ENCODE measurements at places on chromosomes 6 and 20.

DNA sequence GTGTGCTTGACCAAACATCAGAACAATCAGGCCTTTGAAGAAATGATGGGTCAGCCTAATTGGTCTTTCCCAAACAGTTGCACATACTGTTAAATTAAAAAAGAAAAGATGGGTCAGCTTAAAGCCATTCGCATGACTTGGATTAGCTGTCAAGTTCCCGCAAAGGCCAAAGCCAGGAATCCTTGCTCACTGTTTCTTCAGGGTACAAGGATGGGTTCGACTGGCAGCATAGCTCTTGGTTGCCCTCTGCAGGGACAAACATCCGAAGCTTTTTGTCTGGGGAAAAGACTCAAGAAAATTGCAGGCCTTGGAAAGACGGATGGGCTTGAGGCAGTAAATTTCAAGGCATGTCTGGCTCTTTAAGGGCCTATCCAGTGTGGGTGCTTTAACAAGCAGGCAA is 168.0 kb downstream of the HDGFL1 start:
- DNase-seq: no peak

GRCh38 chr20:24194143-24194542 is 205.6 kb upstream of the GGTLC1 start:
- DNase-seq: no peak

DNA sequence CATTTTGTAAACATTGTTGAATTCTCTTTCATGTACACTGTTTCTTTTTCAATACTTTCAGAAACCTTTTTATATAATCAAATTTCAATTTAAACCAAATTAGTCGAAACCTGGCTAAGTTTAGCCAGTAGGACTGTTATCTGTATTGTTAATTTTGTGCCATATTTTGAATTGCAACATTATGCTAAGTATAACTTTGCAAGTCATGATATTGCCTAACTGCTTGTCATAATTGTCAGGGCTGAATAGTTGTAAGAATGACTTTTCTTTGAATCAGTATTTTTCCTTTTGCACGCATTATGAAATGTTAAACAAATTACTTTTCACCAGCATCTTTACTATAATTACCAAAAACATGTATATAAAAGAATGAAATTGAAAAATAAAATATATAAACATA is 82.7 kb downstream of the SAMD3 start:
- no peak for DNase-seq

- no peak for DNase-seq
Measured at GRCh38 chr20:51565298-51566144, 23.0 kb upstream of the NFATC2 start.

DNA sequence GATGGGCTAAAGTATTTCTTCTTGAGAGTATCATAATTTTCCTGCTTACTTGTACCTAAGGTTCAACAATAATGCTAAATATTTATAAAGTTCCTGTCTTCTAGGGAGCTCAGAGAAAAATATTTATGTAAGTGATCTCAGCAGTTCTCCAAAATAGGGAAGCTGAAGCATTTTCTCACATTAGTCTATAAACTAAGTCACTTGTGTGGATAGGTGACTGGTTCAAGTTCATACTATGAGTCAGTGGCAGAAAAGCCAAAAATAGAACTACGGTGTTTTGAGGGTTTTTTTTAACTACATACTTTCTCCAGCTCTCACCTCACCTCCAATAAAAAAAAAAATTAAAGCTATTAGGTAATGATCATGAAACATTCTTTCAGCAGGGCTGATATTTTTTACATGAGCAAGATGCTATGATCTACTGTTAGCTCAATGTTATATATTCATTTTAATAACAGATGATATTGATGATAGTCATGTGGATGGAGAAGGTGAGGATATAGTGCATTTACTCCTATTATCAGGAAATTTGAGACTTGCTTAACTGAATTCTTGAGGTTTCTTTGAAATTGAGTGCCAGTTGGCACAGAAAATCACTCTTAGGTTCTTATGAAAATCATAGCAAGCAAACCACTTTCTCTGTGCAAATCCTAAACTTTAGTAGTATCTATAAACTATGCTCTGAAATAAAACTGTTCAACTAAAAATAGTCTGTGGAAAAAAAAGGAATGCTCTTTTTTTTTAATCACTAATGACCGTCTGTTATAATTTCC is 4.1 kb upstream of the MOXD1 start:
- no peak for DNase-seq

- no peak for DNase-seq
Measured at GRCh38 chr20:62852841-62853240, 8.8 kb downstream of the TCFL5 start.

DNA sequence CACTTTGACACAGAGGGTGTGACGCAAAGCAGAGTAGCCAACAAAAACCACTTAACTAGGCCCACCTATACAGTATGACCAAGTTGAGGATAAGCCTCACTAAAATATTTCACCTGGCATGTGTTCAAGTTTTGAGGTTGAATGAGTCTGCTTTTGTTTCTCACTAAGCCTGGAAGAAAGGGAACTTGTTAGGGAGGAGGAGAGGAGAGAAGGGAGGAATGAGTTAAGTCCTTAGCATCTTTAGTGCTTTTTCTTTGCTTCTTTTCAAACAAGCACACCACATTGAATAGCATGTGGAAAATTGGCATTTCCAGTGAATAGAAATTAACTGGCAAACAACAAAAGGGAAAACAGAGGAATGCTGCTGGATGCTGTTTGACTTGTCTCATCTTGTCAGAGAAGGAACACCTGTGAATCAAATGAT is 461.9 kb downstream of the GJA1 start:
- DNase-seq: no peak

- no peak for DNase-seq
Measured at GRCh38 chr6:35919085-35919826, 1.6 kb downstream of the SRPK1 start.

DNA sequence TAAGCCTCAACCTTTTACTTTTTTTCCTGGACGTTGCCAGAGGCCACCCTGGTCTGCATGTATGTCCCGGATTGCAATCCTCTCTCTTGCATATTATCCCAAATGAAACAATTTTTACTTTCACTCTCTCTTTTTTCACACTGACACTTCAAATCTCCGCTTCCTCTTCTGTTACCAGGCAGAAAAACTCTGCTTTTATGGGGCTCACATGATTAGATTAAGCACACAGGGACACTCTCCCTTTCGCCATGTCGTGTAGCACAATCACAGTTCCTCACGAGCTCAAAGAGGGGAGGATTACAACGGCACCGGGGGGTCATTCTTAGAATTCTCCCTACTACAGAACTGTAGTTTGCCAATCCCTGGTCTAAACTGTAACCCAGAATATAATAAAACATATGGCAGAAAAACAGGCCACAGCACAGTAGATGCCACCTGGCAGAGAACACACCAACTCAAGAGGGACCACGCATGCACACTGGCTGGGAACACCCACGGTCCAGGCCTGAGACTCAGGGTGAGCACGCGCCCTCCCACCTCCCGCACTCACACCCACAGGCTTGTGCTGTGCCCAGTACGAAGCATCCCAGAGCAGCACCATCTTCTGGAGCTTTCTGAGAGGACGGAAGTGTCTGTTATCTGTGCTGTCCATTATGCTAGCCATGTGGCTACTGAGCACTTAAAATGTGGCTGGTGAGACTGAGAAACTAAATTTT is 288.7 kb downstream of the KIF16B start:
- DNase-seq: no peak

- no peak for DNase-seq
Measured at GRCh38 chr6:106339334-106340029, 13.9 kb upstream of the ATG5 start.

DNA sequence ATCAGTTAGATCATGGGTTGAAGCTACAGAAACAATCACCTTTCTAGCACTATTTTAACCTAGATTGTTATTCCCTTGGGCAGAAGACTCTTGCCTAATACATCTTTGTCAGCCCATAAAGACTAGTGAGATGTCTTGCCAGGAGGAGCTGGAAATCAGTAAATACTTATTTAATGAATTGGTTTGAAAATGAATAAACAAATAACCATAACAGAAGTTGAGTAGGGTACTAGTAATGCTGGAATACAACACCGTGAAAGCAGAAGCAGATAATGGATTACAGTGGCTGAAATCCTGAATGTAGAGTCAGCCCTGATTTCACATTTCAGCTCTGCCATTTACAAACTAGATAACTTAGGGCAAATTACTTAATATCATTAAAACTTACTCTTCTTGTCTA is 236.1 kb downstream of the PACRG start:
- no peak for DNase-seq

- DNase-seq: no peak
Measured at GRCh38 chr6:81962198-81962597, 209.7 kb upstream of the TENT5A start.

DNA sequence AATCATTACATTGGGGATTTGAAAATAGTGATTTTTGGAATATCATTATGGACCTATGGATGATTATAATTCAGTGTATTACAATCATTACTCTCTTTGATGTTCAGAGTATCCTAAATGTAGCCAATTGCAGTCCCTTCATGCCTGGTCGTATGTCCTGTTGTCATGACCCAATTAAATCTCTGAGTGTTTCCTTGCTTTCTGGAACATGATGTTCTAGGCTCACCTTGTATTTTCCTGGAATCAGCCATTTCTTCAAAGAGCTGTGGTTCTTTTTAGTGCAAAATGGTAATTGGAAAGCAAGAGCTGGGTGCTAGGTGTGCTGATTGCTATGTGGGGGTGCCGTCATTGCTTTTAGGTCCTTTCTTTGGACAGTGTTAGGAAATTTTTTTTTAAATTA is 100.7 kb upstream of the RNF24 start:
- DNase-seq: no peak

GRCh38 chr20:14069796-14070195 is 74.5 kb downstream of the MACROD2 start:
- DNase-seq: no peak

DNA sequence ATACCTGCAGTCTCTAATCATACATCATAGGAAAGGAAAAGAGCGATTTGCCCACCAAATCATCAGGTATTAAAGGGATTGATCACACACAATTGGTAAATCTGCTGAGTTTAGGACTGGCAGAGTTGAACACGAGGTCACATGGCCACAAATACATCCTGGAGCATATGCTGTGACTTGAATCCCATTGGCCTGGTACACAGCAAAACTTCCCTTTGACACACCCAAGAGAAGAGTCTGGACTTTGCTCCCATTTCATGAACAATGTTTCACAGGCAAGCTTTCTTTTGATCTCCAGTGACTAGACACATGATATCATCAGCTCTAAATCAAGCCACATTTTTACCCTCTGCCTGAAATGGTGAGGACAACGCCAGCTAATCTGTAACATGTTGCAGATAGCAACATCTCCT is 117.9 kb downstream of the ISM1 start:
- DNase-seq: no peak

- DNase-seq: no peak
Measured at GRCh38 chr20:43722153-43722505, 4.7 kb downstream of the GTSF1L start.

DNA sequence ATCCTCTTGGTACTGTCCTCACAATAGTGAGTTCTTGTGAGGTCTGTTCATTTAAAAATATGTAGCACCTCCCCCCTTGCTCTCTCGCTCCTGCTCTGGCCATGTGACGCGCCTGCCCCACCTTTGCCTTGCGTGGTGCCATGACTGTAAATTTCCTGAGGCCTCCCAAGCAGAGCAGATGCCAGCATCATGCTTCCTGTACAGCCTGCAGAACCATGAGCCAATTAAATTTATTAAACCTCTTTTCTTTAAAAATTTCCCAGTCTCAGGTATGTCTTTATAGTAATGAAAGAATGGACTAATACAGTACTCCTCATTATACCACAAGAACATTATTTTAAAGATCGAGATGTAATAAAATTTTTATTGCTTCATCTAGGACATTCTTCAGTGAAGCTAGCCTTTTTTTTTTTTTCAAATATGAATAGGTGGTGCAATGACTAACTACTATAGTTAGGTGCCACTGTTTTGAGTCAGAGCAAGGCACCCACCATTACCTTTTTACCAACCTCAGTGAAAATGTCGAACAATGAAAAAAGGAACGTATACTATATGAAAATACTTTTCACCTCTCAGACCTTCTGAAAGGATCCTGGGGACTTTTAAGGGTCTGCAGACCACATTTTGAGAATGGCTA is 191.1 kb upstream of the SGK1 start:
- DNase-seq: no peak

DNA sequence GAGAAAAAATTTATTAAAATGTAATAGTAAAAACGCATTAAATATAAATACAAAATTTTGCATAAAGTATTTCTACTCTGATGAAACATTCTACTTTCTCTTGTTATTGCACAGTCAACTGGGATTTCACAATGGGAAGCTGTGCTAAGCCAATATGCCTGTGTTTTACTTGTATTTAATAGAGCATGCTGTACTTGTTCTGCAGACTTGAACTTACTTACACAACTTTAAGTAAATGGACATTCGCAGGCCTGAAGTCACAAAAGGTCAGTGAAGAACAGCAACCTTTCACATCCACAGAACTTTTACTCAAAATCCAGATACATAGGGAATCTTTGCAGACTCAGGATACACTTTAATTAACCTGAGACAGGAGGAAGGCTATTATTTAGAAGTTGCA is 409.5 kb downstream of the BTBD3 start:
- no peak for DNase-seq

DNA sequence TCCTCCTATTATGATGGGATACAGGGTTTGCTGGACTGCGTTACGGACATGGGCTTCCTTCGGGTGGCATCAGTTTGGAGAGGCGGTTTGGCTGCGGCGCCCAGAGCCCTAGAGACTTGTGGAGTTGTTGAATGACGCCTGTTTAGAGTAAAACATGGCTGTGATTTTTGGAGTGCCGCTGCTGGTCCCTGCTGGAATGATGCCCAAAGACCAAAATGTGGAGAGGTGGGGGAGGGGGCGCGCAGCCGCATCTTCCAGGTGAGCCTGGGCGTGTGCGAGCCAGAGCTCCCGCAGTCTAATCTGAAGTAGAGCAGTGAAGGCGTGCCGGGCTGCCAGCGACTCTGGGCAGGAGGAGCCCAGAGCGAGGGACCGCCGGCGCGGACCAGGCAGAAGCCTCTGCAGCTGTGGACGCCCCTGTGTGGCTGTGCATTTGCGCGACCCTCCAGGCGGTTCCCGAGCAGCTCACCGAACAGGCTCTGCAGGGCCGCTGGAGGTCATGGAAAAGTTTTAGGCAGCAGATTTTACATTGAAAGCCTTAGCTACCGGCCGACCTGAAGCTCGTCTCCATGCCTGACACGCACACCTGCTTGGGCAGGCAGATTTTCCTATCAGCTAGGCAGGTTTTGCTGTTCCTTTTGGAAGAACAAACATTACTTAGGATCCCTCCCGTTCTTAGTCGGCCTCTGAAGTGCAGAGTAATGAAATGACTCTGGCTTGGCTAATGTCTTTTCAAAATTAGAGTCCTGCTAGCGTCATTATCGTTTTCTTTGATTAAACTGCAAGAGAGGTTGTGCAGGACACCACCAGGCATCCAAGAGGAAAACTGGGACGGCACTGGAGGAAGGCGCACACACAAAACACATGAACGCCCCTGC is 298.2 kb downstream of the PHACTR1 start:
- DNase-seq: no peak

Data from mesenteric fat pad (tissue), 1 donor.